ENCODE measurements at places on chromosomes 5 and 9.

GRCh38 chr5:157816682-157817386 lies 42.1 kb downstream of the CLINT1 start:
- DNase-seq: no peak

GRCh38 chr5:23840083-23840482 lies 332.7 kb downstream of the PRDM9 start:
- DNase-seq: no peak

GRCh38 chr5:140926443-140927227 lies 536 bp downstream of the PCDHAC1 start:
- peak; percentile 9 for DNase-seq

DNA sequence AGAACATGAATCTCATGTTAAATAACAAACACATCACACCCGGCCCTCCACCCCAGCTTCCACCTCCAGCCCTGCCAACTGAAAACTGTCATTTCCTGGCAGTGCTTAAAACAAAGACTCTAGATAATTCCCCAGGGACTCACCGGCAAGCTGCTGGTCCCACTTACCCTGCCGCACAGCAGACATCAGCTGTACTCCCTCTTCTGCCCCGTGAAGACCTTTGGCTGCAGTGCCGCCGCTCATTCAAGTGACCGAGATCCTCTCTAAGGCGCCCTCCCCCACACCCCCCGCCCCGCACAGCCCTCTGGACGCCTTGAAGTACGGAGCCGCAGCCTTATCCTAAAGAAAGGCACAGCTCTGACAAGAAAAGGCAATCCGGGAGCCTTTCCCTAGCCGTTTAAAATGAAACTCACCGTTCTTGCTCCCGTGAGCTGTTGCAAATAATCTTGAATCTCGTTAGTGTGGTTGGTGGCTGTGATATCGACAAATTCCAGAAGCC lies 434 bp downstream of the GLRX start:
- no peak for DNase-seq

- no peak for DNase-seq
Observed at GRCh38 chr9:116940614-116941215, 253.6 kb downstream of the TRIM32 start.

DNA sequence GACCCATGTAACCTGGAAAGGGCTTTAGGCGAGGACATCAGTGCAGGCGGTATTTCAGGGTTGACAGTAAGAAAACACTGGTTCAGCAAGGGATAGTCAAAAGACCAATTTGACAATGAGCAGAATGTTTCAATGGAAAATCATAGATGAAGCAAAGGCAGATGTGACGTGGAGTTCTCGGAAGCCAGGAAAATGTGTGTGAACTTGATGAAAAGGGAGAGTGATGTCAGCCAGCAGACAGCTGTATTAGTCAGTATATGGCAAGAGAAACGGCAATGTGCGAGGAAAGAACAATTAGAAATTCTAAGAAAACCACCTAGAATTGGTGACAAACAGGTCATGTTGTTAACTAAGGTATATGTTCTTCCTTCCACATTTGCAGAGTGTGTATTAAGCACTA lies 503.9 kb upstream of the DAB2 start:
- DNase-seq: peak; percentile 24

DNA sequence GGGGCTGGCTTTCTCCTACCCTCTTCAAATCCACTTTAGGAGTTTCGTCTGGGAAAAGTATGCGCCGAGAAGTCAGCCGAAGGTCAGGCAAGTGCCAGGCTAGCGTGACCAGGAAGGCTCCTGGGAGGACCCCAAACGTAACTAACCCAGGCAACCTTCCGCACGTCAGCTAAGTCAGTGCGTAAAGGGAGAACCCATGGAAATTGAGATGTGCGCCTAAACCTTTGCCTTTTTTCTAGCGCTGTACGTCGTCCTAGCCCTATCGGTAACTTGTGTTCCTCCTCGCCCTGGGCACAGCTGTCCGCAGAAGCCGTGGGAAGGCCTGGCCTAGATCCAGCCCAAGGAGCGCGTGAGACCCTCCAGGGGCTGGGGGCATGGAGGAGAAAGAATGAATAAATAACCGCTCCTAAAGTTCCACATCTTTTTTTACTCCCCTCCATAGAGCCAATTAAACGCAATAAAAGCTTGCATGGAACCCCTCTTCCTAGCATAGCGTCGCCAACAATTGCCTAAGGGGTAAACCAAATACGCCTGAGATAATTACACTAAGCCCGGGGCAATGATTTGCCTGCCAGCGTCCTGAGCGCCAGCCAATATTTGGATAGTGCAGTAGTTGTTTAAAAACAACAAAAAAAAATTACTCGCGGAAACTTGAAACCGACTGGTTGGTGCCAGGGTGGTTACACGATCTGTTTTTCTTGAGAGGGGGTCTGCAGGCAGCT lies 4.0 kb upstream of the FOXB2 start:
- DNase-seq: no peak

DNA sequence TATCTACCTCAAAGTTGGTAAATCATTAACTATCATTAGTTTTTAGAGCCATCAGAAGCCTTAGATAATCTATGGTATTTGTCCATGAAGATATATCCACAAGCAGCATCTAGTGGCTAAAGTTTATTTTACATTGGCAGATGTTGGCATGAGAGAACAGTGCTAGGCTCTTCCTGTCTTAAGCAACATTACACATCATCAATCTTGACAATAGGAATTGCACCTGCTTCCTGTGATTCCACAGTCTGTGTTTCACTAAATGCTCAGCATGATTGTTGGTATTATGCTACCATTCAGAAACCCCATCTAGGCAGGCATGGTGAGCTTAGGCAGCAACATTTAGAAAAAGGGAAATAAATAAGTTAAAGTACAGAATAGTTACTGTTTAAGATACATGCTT lies 246.6 kb downstream of the SLCO4C1 start:
- DNase-seq: no peak
